ENCODE measurements at places on chromosomes 4 and X.

DNA sequence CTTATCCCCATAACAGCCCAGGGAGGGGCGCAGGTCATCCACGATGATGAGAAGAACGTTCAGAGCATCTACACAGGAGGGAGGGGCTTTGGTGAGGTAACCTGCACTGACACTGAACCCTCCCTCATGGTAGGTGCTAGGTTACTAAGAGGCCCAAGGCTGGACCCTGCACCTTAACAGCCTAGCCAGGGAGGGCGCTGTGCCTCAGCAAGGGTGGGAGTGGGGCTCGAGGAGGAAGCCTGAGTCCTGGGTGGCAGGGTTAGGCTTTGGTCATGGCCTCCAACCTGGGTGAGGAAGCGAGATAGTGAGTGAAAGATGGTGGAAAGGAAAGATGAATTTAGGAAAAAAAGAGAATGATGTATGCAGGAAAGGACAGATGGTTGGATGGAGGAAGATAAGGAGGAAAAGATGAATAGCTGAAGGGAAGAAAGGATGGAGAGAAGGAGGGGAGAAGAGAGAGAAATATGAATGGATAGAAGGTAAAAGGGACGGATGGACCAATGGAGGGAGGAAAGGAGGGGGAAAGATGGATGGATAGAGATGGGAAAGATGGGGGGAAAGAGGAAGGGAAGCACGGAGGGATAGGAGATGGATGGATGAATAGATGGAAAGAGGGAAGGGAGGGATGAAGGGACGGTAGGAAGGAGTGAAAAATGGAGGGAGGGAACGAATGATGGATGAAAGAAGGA lies 736 bp downstream of the IDS start:
- peak overlapping the region; percentile 51 for H3K4me3 ChIP-seq
- peak overlapping the region; percentile 77 for H3K27ac ChIP-seq
- no peaks in the 10 kb centered on the region for H3K4me1 ChIP-seq
- H3K27me3 ChIP-seq: no peaks in the 10 kb centered on the region
- no peaks in the 10 kb centered on the region for H3K36me3 ChIP-seq
- no peak for DNase-seq

GRCh38 chr4:23035521-23036056 lies 342.9 kb downstream of the GBA3 start:
- H3K27me3 ChIP-seq: no peaks in the 10 kb centered on the region
- DNase-seq: no peak
- no peaks in the 10 kb centered on the region for H3K36me3 ChIP-seq
- no peak overlapping the region for H3K4me3 ChIP-seq
- no peak overlapping the region for H3K27ac ChIP-seq

GRCh38 chr4:11543706-11544105 lies 115.0 kb upstream of the HS3ST1 start:
- DNase-seq: no peak
- H3K27me3 ChIP-seq: no peaks in the 10 kb centered on the region
- H3K4me1 ChIP-seq: no peaks in the 10 kb centered on the region
- H3K36me3 ChIP-seq: no peaks in the 10 kb centered on the region
- H3K27ac ChIP-seq: no peak overlapping the region
- H3K4me3 ChIP-seq: no peak overlapping the region

- H3K36me3 ChIP-seq: no peaks in the 10 kb centered on the region
- H3K27ac ChIP-seq: no peak overlapping the region
- DNase-seq: no peak
Measured at GRCh38 chr4:81632581-81633299, 161.0 kb upstream of the RASGEF1B start.

DNA sequence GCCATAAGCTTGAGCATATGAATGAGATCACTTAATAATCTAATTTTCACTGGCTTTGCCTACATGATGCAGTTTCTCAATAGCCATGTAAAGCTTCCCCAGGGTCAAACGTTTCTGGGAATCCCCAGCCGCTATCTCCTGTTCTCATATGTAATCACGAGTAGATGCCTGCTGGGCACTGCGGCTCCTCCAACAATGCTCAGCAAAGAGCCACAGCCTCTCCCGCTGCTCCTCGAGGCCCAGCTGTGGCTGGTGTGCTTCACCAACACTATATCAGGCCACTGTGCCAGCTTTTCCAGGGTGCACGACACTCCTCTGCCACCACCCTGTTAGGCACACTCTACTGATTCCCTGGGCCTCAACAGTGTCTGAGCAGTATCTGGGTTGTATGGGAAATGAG lies 78.3 kb upstream of the RASGEF1B start:
- no peak overlapping the region for H3K4me3 ChIP-seq
- no peaks in the 10 kb centered on the region for H3K27me3 ChIP-seq
- no peak overlapping the region for H3K27ac ChIP-seq
- no peaks in the 10 kb centered on the region for H3K4me1 ChIP-seq
- DNase-seq: no peak
- H3K36me3 ChIP-seq: no peaks in the 10 kb centered on the region

- peak; percentile 93 for DNase-seq
- H3K27me3 ChIP-seq: no peaks in the 10 kb centered on the region
- H3K27ac ChIP-seq: peak within 1 kb of the TSS; percentile 77
Measured at GRCh38 chr4:176195184-176195978, at the start of gene SPATA4. TSS of gene SPATA4 (minus strand) at chr4:176195585. CDS start at chr4:176195562, 23 bp downstream.

DNA sequence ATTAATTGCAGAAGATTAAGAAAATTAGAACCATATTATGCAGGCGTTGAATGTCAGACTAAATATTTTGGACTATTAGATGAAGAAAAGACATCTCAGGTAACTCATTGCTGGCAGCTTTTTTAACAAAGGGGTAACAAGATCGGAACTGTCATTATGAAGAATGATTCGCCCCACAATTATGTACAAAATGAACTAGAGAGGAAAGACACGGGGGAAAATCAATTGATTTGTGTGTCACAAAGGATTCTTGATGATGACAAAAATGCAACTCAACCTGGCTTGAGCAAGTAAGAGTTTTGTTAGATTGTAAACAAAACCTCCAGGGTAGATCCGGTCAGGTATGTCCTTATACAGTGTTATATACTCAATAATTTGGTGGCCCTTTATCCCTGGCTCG lies 12.5 kb upstream of the DCLK2 start:
- no peak for DNase-seq
- no peak overlapping the region for H3K27ac ChIP-seq
- H3K36me3 ChIP-seq: no peaks in the 10 kb centered on the region
- H3K4me1 ChIP-seq: no peaks in the 10 kb centered on the region
- no peaks in the 10 kb centered on the region for H3K27me3 ChIP-seq

- H3K27me3 ChIP-seq: no peaks in the 10 kb centered on the region
- no peak overlapping the region for H3K27ac ChIP-seq
- no peaks in the 10 kb centered on the region for H3K4me1 ChIP-seq
Measured at GRCh38 chrX:18149454-18149853, 71.2 kb downstream of the BEND2 start.

DNA sequence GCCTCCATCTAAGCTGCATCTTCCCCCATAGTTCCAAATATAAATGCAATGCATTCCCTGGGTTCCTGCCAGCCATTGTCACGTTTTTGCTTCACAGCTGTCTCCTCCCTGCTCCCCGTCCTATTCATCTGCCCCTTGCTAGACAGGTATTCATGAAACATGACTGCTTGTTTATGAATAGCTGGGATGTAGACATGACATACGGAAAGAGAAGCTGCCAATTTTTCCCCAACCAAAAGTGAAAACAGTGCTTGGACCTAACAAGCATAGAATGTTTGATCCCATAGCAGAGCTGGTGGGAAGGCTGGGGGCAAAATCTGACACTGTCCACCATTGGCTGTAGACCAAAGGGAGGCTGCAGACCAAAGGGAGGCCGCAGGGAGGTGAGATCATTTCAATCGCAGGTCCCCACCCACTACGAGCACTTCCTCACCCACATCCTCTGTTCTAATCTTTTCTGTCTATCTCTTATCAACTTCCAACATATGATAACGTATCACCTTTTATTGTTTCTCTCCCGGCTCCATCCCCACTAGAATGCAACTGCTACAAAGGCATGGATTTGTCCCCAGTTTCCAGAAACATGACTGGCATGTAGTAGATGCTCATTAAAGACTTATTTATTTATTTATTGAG lies 8.5 kb upstream of the GYG2 start:
- no peaks in the 10 kb centered on the region for H3K4me1 ChIP-seq
- DNase-seq: no peak
- no peak overlapping the region for H3K4me3 ChIP-seq

- no peak overlapping the region for H3K4me3 ChIP-seq
- H3K27ac ChIP-seq: no peak overlapping the region
- no peaks in the 10 kb centered on the region for H3K4me1 ChIP-seq
- DNase-seq: no peak
Measured at GRCh38 chr4:51942108-51942832, 77.9 kb downstream of the LRRC66 start.

DNA sequence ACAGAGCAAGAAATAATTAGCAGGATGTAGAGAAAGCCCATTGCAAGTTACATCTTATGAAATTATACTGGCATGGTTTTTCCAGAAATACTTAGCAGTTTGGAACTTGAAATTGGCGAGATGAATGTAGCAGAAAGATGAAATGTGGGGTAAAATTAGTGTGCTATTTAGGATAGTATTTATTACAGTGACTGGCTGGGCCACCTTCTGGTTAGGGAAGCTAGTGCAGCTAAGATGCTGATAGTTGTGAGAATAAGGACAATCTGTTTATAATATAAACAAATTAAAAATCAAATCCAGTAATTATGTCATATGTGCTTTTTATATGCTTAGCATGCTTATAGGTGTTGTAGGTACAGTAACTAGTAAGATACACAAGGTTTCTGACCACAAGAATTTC lies 74.8 kb downstream of the IL15 start:
- no peak overlapping the region for H3K27ac ChIP-seq
- no peaks in the 10 kb centered on the region for H3K36me3 ChIP-seq
- no peak overlapping the region for H3K4me3 ChIP-seq
- DNase-seq: no peak

DNA sequence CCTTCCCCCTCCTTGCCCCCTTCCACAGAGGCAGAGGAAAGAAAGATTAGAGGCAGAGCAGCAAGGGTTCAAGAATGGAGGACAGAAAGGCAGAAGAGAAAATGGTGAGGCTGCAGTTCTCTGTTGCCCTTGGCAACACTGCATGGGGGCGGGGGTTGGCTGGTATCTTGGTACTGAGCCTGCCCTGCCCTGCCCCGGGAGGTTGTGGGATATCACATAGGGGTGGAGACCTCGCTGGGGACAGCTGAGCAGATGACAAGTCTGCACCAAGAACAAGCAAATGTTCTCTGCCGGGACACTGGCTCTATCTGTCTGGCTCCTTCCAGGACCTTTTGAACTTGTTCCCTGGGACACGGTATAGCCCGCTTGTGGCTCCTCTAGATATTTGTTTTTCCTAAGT lies 39.8 kb downstream of the NHS start:
- H3K27me3 ChIP-seq: no peaks in the 10 kb centered on the region
- H3K27ac ChIP-seq: no peak overlapping the region
- H3K4me1 ChIP-seq: no peaks in the 10 kb centered on the region
- DNase-seq: no peak
- no peaks in the 10 kb centered on the region for H3K36me3 ChIP-seq
- no peak overlapping the region for H3K4me3 ChIP-seq

GRCh38 chrX:5402461-5402860 lies 826.2 kb downstream of the NLGN4X start:
- H3K27me3 ChIP-seq: no peaks in the 10 kb centered on the region
- no peaks in the 10 kb centered on the region for H3K4me1 ChIP-seq
- H3K36me3 ChIP-seq: no peaks in the 10 kb centered on the region
- H3K4me3 ChIP-seq: no peak overlapping the region
- no peak for DNase-seq

DNA sequence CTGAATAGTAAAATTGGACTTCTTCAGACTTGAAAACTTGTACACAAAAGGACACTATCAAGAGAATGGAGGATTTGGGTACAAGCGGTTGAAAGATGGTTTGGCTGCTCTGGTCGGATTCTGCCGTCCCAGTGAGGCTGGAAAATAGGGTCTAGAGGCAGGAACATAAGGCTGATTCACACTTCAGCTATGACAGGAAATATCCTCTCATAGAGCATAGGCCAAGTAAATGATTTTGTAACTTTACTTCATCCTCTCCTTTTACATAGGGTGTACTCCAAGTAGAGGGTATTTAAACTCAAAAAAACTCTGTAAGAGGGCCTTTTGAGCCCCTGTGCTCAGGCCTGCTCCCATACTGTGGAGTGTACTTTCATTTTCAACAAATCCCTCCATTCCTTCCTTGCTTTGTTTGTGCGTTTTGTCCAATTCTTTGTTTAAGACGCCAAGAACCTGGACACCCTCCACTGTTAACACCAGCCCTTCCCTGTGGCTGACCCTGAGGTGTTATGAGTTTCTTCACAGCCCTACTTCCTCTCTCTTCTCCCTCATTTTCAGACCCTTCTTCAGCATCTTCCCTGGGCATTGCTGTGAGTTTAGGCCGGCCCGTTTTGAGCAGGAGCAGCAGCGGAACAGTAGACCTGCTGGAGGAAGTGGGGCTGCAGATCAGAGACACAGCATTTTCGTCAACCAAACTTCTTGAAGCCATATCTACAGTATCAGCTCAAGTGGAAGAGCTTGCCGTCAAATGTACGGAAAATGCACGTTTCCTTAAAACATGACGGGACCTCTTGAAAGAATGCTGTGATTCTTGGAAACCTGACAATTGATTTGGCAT lies 7.2 kb downstream of the PGAM4 start:
- H3K27me3 ChIP-seq: no peaks in the 10 kb centered on the region
- H3K4me1 ChIP-seq: no peaks in the 10 kb centered on the region
- no peaks in the 10 kb centered on the region for H3K36me3 ChIP-seq
- DNase-seq: no peak

GRCh38 chrX:149003863-149004660 lies 501.0 kb downstream of the IDS start:
- H3K4me1 ChIP-seq: no peaks in the 10 kb centered on the region
- H3K27me3 ChIP-seq: no peaks in the 10 kb centered on the region
- no peak overlapping the region for H3K27ac ChIP-seq
- H3K36me3 ChIP-seq: no peaks in the 10 kb centered on the region

- no peaks in the 10 kb centered on the region for H3K27me3 ChIP-seq
- no peak overlapping the region for H3K27ac ChIP-seq
- no peaks in the 10 kb centered on the region for H3K36me3 ChIP-seq
Measured at GRCh38 chr4:125140966-125141495, 173.7 kb upstream of the FAT4 start.

- no peaks in the 10 kb centered on the region for H3K36me3 ChIP-seq
- H3K27me3 ChIP-seq: no peaks in the 10 kb centered on the region
- DNase-seq: no peak
- H3K27ac ChIP-seq: no peak overlapping the region
Measured at GRCh38 chrX:114073926-114074325, 510.0 kb upstream of the HTR2C start.

- no peaks in the 10 kb centered on the region for H3K27me3 ChIP-seq
- H3K36me3 ChIP-seq: no peaks in the 10 kb centered on the region
- no peak overlapping the region for H3K27ac ChIP-seq
- no peak for DNase-seq
- H3K4me1 ChIP-seq: no peaks in the 10 kb centered on the region
- H3K4me3 ChIP-seq: no peak overlapping the region
Measured at GRCh38 chrX:51404445-51404844, 71.8 kb downstream of the NUDT10 start.

GRCh38 chr4:5705647-5706320 lies 2.6 kb downstream of the EVC2 start:
- no peak overlapping the region for H3K27ac ChIP-seq
- no peak for DNase-seq
- peaks cover 4% of the 10 kb centered on the region for H3K4me1 ChIP-seq

GRCh38 chrX:151088221-151088620 lies 88.2 kb upstream of the GPR50 start:
- H3K27ac ChIP-seq: no peak overlapping the region
- no peak for DNase-seq
- no peaks in the 10 kb centered on the region for H3K27me3 ChIP-seq
- H3K36me3 ChIP-seq: no peaks in the 10 kb centered on the region
- H3K4me3 ChIP-seq: no peak overlapping the region
- no peaks in the 10 kb centered on the region for H3K4me1 ChIP-seq
